ENCODE measurements at places on chromosomes 11 and 22. TPM values are rescaled to one million over a fixed set of nuclear protein-coding genes. Genes with fewer than 3 reads are reported as not detected.

LUZP2 gene
- total RNA-seq = not detected

IGLL1 gene
- 0.30 TPM for total RNA-seq

BCO2 gene
- 1.5 TPM for total RNA-seq

TCF20 gene
- total RNA-seq = 84.2 TPM

TSPO gene
- total RNA-seq = 128 TPM

TRPM5 gene
- total RNA-seq = 0.07 TPM

RIC3 gene
- total RNA-seq = 42.8 TPM

SPTBN2 gene
- total RNA-seq = 0.28 TPM

CDKN1C gene
- 5.7 TPM for total RNA-seq

POU2AF2 gene
- total RNA-seq = not detected

DNA sequence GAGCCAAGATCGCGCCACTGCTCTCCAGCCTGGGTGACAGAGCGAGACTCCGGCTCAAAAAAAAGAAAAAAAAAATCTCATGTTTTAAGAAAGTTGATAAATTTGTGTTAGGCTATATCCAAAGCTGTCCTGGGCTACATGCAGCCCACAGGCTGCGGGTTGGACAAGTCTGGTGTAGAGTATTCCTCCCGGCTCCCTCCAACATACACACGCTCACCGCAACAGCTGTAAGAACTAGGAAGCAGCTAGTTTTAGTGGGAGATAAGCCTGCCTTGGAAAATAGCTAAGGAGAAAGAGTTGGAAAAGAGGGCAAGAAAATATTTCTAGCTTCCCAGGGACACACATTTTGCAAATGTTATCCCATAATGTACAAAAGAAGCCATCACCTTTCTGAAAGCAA is 46.6 kb downstream of the CELF1 start:
- no peaks in the 10 kb centered on the region for H3K27me3 ChIP-seq
- peaks cover 2% of the 10 kb centered on the region for H3K36me3 ChIP-seq
- DNase-seq = no peak
- peaks cover 33% of the 10 kb centered on the region for H3K4me1 ChIP-seq
- H3K27ac ChIP-seq = no peak overlapping the region

GRCh38 chr11:8709002-8709672 is 26.5 kb downstream of the RPL27A start:
- no peak for DNase-seq
- H3K27ac ChIP-seq = no peak overlapping the region
- H3K4me1 ChIP-seq = no peaks in the 10 kb centered on the region
- H3K4me3 ChIP-seq = no peak overlapping the region
- H3K27me3 ChIP-seq = peaks cover 35% of the 10 kb centered on the region

- DNase-seq = no peak
- H3K4me3 ChIP-seq = no peak overlapping the region
These were observed 17.0 kb downstream of the MICAL2 start for GRCh38 chr11:12127206-12127898.

DNA sequence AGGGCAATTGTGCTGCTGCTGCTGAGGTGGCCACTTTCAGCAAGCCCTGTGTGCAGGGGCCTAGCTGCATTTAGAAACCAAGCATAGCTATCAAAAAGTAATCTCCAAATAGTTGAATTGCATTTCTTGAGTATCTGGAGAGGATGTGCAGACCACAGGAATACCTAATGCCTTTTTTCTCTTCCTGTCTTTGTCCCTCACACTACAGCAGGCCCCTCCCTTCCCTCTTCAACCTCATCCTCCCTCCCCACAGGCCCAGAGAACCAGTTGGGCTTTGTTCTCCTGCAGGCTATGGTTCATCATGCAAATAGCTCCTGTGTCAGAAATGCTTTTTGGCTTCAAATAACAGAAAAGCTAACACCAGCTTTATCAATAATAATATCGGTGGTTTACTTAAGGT is 47.7 kb downstream of the DKK3 start:
- H3K27me3 ChIP-seq = no peaks in the 10 kb centered on the region
- no peaks in the 10 kb centered on the region for H3K36me3 ChIP-seq
- H3K4me3 ChIP-seq = peak overlapping the region; percentile 11

DNA sequence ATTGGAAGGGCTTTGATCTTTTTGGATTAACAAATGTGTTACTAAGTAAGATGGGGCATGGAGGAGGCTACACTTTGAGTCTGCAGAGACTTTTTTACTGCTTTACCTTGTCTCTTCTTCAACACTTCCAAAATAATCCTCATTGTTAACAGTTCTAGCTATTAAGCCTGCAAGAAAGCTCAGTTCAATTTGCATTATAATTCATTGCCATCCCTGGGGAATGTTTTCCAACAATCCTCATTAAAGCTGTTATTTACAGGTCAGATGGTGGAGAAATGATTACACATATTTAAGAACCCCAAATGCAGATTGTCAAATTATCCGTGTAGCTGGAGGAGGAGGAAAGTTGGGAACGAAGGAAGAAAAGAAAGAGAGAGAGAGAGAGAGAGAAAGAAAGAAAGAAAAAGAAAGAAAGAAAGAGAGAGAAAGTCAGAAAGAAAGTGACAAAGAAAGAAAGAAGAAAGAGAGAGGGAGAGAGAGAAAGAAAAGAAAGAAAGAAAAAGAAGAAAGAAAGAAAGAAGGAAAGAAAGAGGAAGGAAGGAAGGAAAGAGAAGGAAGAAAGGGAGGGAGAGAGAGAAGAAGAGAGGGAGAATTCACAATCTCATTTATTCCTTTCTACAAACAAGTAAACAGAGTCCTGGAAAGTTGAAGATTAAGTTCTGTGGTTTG is 443.9 kb downstream of the INSC start:
- H3K4me1 ChIP-seq = no peaks in the 10 kb centered on the region
- no peak overlapping the region for H3K27ac ChIP-seq
- H3K36me3 ChIP-seq = no peaks in the 10 kb centered on the region
- no peaks in the 10 kb centered on the region for H3K27me3 ChIP-seq

DNA sequence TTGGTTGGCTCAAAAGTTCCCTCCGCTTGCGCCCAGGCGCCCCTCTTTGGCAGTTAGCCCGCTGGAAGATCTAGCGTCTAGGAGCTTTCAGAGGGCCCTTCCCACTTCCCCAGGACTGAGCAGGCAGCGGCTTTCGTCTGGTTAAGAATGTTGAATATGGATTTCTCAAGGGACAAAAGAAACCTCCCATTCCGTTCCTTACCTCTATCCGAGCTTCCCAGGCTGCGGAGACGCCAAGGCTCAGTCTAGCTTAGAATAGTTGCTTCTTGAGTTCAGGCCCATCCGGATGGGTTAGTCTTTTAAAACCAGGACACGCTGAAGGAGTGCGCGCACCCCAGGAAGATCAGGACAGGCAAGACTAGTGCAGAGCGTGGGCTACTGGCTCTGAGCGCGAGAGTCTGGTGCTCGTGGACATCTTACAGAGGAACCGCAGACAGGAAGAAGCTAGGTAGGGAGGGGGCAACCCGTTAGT is 1.6 kb downstream of the NELL1 start:
- H3K27me3 ChIP-seq = peaks cover 37% of the 10 kb centered on the region
- no peak for DNase-seq
- peaks cover 8% of the 10 kb centered on the region for H3K4me1 ChIP-seq
- H3K4me3 ChIP-seq = no peak overlapping the region
- no peak overlapping the region for H3K27ac ChIP-seq

GRCh38 chr11:28690746-28691145 is 582.6 kb downstream of the METTL15 start:
- no peak for DNase-seq
- H3K27ac ChIP-seq = no peak overlapping the region
- H3K27me3 ChIP-seq = no peaks in the 10 kb centered on the region
- H3K36me3 ChIP-seq = no peaks in the 10 kb centered on the region

DNA sequence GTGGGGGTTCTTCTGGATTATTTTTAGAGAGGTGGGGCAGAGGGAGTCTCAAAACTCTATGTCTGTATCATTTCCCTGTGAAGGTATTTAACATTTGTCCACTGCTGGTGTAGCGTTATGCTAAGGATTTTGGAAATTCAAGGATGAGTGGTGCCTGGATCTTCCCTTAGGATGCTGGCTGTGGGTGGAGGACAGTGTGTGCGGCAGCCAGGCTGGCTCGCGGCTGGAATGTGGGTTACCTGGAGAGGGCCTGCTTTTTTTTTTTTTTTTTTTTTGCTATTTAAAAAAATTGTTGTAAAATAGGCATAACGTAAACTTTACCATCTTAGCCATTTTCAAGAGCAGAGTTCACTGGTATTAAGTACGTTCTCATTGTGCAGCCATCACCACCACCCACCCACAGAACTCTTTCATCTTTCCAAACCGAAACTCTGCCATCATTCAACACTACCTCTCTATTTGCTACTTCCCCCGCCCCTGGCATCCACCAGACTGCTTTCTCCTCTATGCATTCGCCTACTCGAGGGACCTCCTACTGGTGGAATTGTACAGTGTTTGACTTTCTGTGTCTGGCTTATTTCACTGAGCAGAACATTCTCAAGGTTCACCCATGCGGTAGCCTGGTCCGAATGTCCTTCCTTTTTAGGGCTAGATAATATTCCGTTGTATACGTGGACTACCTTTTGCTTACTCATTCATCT is 67.1 kb downstream of the PARVB start:
- H3K4me3 ChIP-seq = no peak overlapping the region
- H3K4me1 ChIP-seq = no peaks in the 10 kb centered on the region
- no peaks in the 10 kb centered on the region for H3K27me3 ChIP-seq
- no peak for DNase-seq
- no peaks in the 10 kb centered on the region for H3K36me3 ChIP-seq

DNA sequence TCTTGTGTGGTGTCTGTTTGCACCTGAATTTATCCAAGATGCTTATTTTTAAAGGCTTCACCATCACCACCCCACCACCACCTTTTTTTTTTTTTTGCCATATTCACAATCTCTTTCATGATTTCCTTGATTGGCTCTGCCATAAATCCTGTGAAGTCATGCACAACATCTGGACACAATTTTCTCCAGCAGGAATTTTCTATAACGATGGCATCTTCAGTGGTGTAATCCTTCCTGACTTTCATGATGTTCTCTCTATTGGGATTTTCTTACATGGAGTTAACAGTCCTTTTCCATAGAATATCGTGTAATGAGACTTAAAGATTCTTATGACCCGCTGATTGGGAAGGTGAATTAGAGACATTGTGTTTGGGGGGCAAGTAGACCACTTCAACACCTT is 17.8 kb downstream of the ZFP91 start:
- no peaks in the 10 kb centered on the region for H3K27me3 ChIP-seq
- no peaks in the 10 kb centered on the region for H3K36me3 ChIP-seq
- no peak overlapping the region for H3K4me3 ChIP-seq
- H3K27ac ChIP-seq = no peak overlapping the region
- H3K4me1 ChIP-seq = peaks cover 5% of the 10 kb centered on the region

DNA sequence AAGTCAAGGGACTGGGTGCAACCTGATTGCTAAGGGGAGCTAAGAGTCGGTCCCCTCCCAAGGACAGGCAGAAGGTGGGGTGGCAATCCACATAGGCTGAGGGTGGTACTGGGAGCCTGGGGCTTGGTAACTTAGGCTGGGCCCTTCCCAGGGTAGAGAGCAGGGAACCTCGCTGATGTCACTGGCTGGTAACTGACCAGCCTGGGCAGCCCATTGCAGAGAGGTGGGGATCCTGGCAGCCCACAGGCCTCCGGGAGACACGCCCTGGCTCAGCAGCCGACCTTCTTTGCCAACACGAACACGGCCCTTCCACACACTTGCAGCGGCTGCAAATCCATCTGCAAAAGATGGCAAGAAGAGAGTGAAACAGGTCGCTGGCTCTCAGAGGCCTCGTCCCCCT is 25.4 kb downstream of the A4GALT start:
- DNase-seq = no peak
- no peaks in the 10 kb centered on the region for H3K4me1 ChIP-seq
- no peak overlapping the region for H3K4me3 ChIP-seq
- H3K27me3 ChIP-seq = no peaks in the 10 kb centered on the region

DNA sequence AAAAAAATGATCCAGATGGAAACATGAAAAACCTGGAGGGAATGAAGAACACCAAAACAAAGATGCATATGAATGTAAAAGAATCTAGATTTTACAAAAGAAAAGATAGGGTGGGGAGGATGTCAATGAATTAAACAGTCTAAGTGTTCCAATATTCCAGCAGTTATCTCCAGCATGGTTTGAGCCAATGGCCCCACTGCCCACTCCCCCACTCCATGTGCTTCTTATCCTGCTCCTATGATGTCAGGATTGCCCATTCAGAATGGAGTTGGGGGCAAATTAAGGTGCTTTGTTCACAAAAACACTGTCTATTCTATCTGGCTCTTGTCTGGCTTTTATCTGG is 1.2 kb upstream of the OR52K1 start:
- no peak overlapping the region for H3K4me3 ChIP-seq
- no peaks in the 10 kb centered on the region for H3K27me3 ChIP-seq
- H3K36me3 ChIP-seq = no peaks in the 10 kb centered on the region
- DNase-seq = no peak
- H3K4me1 ChIP-seq = no peaks in the 10 kb centered on the region
- no peak overlapping the region for H3K27ac ChIP-seq

DNA sequence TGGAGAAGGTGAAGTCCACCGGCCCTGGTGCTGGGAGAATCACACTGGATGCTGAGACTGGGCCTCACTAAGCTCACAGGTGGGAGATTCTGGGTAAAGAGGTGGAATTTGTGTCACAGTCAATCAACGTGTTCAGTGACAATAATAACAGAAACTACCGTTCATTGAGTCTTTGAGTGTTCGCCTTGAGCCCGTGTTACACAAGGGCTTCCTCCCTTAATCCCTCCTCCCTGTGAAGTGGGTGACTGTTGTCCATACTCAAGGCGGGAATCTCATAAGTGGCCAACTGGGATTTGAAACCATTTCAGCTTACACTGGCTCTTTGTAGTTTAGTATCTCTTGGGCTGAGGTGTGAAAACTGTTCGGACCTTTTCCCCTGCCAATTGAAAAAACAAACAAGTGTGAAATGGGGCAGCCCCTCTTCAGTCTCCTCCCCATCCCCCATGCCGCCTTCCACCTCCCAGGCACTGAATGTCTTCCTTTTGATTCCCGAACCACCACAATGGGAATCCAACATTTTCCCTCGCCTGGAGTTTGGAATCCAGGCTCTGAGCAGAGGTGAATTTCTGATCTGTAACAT is 502.4 kb downstream of the MIAT start:
- H3K4me3 ChIP-seq = no peak overlapping the region
- H3K27me3 ChIP-seq = no peaks in the 10 kb centered on the region
- no peaks in the 10 kb centered on the region for H3K4me1 ChIP-seq
- no peaks in the 10 kb centered on the region for H3K36me3 ChIP-seq
- DNase-seq = no peak

GRCh38 chr22:22408731-22409696 is 99.5 kb downstream of the ZNF280B start:
- H3K36me3 ChIP-seq = no peaks in the 10 kb centered on the region
- no peak for DNase-seq
- H3K4me3 ChIP-seq = no peak overlapping the region
- no peaks in the 10 kb centered on the region for H3K4me1 ChIP-seq
- H3K27ac ChIP-seq = no peak overlapping the region

- no peak for DNase-seq
- H3K27me3 ChIP-seq = peaks cover 4% of the 10 kb centered on the region
- no peaks in the 10 kb centered on the region for H3K4me1 ChIP-seq
These were observed 58.3 kb upstream of the VSTM5 start for GRCh38 chr11:93908689-93909088.
